Ascending aorta (tissue), 2 donors: ENCODE measurements at places on chromosomes 3 and 15. TPM values are rescaled to one million over a fixed set of nuclear protein-coding genes. Genes with fewer than 3 reads are reported as not detected.

ERC2 gene
- total RNA-seq: 0.11 TPM

DNA sequence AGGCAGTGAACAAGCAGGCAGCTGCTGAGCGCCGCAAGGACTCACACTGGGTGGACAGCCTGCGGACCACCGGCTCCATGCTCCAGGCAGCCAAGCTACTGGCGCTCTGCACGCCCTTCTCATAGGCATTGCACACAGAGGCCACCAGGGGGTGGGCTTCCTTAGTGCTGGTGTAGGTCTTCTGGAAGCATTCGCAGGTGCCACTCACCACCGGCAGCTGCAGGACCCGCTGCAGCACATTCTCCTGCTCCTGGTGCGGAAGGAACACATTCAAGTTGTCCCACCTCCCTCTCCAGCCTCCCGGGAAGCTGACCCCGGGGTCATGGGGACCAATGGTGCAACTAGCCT lies 6.0 kb downstream of the PLIN1 start:
- H3K4me1 ChIP-seq: peaks cover 28% of the 10 kb centered on the region
- DNase-seq: no peak
- no peaks in the 10 kb centered on the region for H3K36me3 ChIP-seq
- no peak overlapping the region for H3K4me3 ChIP-seq

GRCh38 chr3:5231074-5231473 lies 43.6 kb downstream of the EDEM1 start:
- no peaks in the 10 kb centered on the region for H3K27me3 ChIP-seq
- DNase-seq: no peak
- H3K4me3 ChIP-seq: no peak overlapping the region
- no peaks in the 10 kb centered on the region for H3K36me3 ChIP-seq
- H3K27ac ChIP-seq: no peak overlapping the region
- no peaks in the 10 kb centered on the region for H3K4me1 ChIP-seq

GRCh38 chr3:55207744-55208143 lies 279.4 kb downstream of the WNT5A start:
- H3K36me3 ChIP-seq: no peaks in the 10 kb centered on the region
- H3K27ac ChIP-seq: no peak overlapping the region
- no peaks in the 10 kb centered on the region for H3K27me3 ChIP-seq

DNA sequence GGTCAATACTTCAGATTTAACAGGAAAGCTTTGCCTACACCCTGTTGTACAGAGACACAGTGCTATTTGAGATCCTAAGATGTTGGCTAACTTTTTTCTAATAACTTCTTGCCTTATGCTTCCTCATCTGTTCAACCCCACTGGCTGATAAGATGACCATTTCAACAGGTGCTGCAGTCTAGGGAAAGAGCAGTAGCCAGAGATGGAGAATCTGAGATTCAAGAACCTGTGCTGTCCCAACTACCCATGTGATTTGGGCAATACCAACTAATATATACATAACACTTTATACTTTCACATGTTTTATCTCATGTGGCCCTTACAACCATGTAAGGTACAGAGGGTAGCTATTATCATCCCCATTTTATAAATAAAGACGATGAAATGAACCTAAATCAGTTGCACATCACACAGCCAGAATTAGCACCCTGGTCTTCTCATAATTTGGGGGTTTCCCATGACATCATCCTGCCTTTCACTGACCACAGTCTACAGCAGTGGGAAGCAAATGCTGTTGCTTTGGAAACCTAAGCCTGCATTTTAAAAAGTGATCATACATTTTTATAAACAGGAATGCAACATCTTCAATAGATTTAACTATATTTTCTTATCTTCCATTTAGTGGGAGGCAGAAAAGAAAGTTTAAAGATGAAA lies 9.7 kb downstream of the TTC23 start:
- no peak overlapping the region for H3K27ac ChIP-seq
- H3K36me3 ChIP-seq: peaks cover 14% of the 10 kb centered on the region
- no peak for DNase-seq
